ENCODE measurements at places on chromosomes 3 and 15.

GRCh38 chr3:65714134-65714533, 324.6 kb downstream of the MAGI1 start:
- no peak for DNase-seq

GRCh38 chr15:101250873-101251829, 697 bp downstream of the CHSY1 start:
- DNase-seq = no peak

- DNase-seq = peak; percentile 6
Measured at GRCh38 chr3:60979461-60980341, 271.6 kb downstream of the FHIT start.

- no peak for DNase-seq
Measured at GRCh38 chr15:77541421-77542181, 91.1 kb downstream of the LINGO1 start.

DNA sequence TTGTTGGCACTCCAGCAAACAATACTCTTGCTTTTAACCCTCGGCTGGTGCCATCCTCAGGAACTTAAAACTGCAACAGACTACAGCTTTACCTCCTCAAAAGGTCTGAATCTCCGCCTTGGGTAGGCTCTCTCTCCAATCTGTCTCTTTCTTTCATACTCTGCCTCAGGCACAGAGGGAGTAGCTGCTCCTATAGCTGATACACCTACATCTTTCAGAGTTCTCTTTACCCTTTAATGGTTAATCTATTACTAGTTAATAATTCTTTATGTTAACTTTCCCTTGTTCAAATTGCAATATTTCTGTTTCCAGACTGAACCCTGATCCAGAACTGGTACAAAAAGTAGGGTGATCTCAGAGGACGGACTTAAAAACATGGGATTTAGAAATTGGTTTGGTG, 66.2 kb downstream of the MAP4 start:
- DNase-seq = no peak

DNA sequence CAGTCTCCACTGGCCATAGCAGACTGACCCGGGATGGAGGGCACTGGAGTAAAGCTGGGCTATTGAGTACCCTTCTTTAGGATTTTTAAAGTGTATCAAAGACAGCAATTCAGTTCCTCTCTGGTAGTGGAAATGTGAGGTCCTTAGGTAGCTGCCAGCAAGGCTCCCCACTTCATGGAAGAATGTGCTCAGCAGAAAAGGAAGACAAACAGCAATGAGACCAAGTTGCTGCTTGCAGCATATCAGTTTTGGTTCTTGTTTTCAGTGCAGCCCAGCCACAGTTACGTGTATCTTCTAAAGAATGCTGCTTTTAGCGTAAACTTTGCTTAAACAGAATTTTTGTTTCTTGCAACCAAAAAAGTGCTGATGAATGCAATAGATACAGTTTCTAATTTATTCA, 374.0 kb upstream of the CBLB start:
- no peak for DNase-seq

GRCh38 chr3:127822041-127822681, at the start of gene MGLL:
Gene MGLL (minus strand): TSS chr3:127822515. CDS start chr3:127822318, 197 bp downstream.
- DNase-seq = no peak

DNA sequence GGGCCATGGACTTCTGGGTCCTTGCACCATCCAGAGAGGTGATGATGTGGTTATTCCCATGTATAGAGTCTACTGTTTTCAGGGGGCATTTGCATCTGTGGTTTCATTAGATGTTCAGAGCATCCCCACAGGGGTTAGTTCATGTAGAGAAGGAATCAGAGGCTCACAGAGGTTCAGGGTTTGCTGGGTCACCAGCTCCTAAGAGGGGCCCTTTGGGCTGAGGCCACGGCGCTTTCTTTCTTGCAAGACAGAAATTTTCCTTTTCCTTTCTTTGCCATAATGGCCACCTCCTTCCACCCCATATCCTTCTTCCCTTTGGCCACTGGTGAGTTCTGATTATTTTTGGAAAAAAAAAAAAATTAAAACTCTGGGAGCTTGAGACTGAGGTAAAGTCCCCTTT, 62.3 kb downstream of the APBA2 start:
- DNase-seq = no peak

DNA sequence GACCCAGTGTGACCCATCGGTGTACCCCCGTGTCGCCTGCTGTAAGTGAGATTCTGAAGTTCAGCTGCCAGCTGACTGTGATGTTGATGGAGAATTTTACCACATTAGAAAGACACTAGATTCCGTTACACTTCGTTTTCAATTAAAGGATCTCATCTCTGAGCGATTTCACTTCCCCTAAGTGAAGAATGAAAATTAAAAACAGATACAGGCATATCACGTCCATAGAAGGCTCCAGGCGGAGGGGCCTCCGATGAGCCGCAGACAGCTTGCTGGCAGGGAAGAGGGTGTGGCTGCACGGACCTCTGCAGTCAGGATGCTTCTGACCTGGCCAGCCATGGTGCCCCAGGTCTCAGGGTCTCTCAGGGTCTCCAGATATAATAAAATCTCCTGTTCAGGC, 6.6 kb upstream of the CPN2 start:
- no peak for DNase-seq

GRCh38 chr3:124504332-124505059, 225.8 kb upstream of the UMPS start:
- DNase-seq = no peak

DNA sequence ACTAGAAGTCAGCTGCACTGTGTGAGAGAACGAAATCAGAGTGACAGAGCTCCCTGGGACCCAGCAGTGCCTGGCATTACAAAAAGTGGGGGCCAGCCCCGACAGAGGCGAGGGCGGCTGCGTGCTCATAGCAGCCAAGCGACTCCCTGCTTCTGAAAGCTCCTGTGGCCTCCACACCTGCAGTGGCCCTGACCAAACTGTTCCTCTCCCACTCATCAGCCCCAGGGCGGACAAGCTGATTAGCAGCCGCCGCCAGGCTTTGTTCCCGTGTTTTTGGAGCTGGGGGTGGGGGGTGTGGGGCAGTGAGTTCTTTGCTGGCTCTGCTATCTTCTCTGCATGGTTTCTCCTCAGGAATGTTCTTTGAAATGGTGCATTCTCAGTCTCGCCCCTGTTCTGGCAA, 58.1 kb downstream of the DGKG start:
- no peak for DNase-seq

DNA sequence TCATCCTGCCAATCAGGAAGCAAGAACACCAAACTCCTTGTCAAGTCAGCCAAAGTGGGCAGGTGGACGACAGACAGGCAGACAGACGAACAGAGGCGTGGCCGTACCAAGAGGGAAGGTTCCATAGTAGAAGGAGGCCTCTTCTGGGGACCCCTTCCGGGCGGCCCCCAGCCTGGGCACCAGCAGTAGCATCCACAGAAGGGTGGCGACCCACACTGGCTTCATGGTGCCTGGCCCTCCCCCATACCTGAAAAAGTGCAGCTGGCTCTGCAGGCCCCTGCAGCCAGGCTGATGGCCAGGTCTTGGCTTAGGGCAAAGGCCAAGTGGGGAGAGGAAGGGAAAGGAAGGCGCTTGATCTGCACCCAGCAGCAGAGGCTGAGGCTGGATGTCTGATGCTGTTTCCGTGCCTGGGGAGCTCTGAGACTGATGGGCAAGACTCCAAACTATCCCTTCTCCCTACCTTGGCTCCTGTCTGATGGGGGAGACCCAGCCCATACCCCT, 607 bp downstream of the LCTL start:
- DNase-seq = no peak

GRCh38 chr3:18443665-18444594, 18.8 kb upstream of the SATB1 start:
- peak; percentile 39 for DNase-seq

GRCh38 chr3:13472286-13472685, 7.8 kb upstream of the HDAC11 start:
- DNase-seq = no peak

DNA sequence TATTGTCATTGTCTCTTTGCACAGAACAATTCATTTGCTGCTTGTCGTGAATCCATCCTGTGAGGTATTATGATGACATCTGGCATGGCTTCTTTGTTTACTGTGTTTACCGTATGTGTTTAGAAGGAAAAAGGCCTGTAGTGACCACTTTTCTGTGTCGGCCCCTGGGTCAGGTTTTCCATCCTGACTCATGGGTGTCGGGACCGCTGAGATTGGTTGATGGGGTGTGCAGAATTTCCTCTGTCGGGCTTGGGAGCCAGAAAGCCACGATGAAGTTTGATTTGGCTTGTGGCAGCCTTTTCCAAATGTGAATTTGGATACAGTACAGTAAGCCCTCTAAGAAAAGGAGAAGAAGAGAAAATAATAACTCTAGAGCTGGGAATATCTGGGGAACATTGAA, 113.5 kb downstream of the FNDC3B start:
- DNase-seq = no peak

- no peak for DNase-seq
Measured at GRCh38 chr3:23086831-23087230, 116.3 kb upstream of the UBE2E2 start.

DNA sequence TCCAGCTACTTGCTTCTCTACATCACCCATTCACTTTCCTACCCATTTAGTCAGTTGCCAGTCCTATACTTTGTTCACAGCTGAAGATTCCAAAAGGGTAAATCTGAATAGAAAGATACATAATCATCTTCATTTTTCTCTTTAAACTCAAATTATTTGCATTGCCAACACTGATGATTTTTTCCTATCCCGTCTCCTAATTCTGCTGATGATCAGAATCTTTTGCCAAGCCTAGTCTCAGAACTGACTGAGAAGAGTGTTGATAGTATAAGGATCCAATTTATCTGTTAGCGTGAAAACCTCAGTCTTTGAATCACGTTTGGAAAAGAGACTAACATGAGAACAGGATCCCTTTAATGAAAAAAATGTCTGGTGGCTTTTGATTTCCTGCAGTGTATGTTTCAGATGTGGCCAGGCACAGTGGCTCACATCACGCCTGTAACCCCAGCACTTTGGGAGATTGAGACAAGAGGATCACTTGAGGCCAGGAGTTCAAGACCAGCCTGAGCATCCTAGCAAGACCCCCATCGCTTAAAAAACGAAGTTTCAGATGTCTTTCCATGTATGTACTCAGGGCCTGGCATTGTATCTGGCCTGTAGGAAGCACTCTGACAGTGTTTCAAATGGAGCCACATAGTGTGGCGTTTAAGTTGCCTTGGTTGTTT, 169.4 kb downstream of the KLHL25 start:
- DNase-seq = no peak

GRCh38 chr3:160748231-160748630, 7.8 kb upstream of the PPM1L start:
- DNase-seq = no peak

GRCh38 chr3:69930564-69930963, 69.0 kb upstream of the SAMMSON start:
- no peak for DNase-seq

DNA sequence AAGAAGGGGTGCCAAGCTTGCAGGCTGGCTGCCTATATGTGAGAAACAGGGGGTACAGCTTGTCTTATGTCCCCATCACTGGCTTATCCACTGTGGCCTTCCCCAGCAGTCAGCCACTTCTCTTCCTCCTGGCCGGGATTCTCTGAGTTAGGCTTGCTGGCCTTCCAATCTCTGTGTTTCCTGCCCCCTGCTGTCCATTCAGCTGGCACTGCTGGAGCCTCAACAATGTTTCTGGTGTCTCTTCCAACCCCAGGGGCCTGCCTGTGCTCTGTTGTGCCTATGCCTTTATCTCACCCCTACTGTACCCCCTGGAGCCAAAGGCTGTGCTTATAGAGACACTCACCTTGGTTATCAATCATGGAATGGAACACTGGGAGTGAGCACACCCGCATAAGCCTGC, 36.5 kb downstream of the ANAPC13 start:
- no peak for DNase-seq

GRCh38 chr15:99437315-99438223, 128.2 kb upstream of the MEF2A start:
- DNase-seq = no peak

DNA sequence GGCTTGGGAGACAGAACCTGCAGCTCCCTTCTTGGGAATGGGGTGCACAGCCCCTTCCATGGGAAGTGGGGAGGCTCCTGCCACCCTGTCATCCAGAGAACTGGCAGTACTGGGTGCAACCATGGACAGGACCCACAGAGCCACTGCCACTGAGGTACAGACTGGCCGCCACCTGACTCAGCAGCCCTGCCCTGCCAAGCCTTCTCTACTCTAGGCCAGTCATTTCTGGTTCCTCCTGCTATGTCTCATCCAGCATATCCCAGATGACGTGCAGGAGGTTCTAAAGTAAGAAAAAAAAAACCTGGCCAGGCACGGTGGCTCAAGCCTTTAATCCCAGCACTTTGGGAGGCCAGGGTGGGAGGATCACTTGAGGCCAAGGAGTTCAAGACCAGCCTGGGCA, 76.9 kb upstream of the RPL32 start:
- DNase-seq = no peak

DNA sequence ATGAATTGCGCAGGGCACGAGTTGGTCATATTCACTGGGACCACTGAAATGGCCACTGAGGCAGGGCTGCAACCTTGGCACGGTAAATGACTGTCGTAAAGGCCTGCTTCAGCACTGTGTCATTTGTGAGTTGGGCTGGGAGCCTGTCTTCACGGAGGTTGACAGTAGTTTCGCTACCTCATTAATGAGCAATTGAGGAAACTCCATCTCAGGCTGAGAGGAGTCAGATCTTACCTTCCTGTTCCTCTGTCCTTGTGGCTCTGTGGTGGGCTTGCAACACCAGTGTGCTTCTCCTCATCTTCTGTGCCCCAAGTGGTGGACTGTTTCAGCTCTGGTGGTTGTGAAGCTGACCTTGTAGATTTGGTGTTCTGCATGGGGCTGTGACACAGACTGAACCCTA, 80.1 kb upstream of the EIF1B start:
- no peak for DNase-seq

DNA sequence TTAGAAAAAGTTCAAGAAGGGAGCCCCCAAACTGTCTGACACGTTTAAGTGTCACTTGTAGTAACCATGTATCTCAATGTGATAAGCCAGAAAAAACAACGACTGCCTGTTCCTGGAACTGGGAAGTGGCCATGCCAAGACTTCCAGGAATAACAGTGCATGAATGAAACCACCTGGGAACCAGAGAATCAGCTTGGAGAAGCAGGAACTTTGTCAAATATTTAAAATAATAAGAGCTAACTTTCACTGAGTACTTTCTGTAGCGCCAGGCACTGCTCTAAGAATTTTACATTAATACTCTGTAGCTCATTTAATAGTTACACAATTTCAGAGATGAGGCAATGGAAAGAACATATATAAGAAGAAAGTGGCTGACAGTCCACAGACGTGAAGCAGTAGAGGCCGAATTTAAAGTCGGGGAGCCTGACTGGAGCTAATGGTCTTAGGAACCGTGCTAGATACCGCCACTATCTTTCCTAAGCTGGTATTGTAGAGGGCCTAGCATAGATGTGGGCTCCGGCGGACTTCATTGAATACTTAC, 876 bp downstream of the PLSCR1 start:
- DNase-seq = no peak

All from activated CD4-positive, alpha-beta T cell treated with anti-CD3 and anti-CD28 coated beads, Interleukin-10, Interleukin-2, amounts not matched to agents 100 ng/mL and 50 ng/mL, durations not matched to agents 16 hours and 8 hours (primary cell).